ENCODE measurements at places on chromosomes 5 and 9.
A peak's percentile ranks its signal among the peaks of the same experiment; 100 is the strongest.

GRCh38 chr5:96279801-96280542, 153.1 kb downstream of the PCSK1 start:
- DNase-seq: peak; percentile 86

DNA sequence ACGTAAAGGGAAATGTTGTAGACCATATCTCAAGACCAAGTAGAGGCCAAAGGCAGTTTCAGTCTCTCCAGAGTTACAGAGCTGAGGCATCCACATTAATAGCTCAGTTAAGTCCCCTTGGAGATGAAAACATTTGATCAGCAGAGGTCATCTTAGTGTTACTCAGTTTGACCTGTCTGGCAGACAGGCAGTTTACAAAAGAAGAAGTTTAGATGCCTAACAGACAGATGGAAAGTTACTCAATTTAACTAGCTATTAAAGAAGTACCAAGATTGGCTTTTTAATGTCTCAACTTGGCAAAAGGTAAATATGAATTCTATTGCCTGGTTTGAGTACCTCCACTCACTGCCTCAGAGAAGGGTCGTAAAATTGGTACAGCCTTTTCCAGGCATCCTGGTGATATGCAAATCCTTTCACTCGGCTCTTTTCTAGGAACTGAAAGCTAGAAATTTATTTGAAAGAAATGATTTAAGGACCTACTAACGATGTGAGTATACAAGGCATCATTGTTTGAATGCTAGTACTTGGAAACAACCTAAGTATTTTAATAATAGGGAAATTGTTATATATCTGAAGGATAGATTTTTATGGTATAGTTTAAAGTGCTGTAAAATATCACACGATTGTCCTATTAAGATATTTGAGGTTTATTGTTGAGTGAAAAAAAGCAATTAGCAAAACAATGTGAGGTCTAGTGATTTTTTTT, 14.8 kb downstream of the ACO1 start:
- DNase-seq: no peak

- DNase-seq: no peak
Measured at GRCh38 chr5:6403416-6403815, 25.1 kb upstream of the MED10 start.

DNA sequence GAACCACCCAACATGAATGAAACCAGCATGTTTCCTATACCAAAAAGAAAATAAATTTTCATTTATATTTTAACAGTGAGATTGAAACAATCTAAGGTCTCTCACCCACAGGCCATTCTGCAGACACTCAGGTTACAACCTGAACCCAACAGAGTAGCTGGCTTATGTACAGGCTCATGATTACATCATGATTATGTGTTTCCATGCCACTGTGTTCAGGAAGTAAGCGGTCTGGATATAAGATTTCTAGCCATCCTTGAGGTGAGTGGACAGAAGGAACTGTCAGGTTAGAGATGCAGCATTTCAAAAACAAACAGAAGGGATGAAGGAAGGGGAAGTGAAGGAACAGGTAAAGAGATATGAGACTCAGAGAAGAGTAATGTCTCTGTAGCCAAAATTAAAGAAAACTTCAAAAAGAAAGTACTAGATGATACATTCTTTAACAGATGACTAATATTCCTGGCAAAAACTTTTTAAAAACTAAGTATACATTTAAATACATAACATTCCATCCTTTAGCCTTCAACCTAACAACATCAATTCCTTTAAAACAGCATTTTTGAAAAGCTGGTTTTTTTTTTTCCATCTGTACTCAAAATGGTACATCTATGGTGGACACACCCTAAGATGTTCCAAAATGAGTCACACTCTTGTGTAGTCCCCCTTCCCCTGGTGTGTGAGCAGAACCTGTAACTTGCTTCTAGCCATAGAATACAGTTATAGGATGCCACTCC, 119.8 kb downstream of the LPAR1 start:
- DNase-seq: peak; percentile 36

DNA sequence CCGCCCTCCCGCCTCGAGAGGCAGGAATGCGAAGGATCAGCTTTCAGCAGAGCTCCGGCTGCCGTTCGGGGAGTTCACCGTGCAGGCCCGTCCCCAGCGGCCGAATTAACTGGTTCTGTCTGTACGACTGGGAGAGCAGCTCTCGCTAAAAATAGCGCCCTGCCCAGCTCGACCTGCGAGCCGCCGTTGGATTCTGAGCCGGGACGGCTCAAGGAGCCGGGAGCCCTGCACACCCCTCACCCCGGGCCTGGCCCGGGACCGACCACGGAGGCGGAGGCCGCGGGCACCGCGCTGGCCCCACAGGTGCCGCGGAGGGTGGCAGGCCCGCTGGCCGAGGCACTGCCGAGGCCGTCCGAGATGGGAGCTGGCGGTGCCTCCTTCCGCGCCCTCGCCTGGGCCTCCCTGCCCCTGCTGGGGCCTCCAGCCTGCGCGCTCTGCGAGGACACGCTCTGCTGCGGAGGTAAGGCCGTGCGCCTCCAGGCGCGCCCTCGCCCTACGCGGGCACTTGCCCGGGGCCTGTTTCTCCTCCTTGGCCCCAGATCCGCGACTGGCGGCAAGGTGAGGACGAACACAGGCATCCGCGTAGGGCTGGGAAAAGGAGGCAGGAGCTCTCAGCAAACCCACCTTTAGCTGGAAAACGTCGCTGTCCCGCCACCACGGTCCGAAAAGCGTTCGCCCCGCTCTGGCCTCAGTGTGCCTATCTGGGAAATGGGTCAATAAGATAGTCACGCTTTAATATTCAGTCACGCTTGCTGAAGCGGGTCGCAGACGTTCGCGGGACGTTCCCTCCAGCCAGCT, 53.1 kb upstream of the DAB2IP start:
- no peak for DNase-seq

- DNase-seq: peak; percentile 98
Measured at GRCh38 chr5:151686674-151687407, at the start of gene SPARC. TSS of gene SPARC (minus strand) at chr5:151686915. CDS start at chr5:151676188, 10,727 bp downstream.

DNA sequence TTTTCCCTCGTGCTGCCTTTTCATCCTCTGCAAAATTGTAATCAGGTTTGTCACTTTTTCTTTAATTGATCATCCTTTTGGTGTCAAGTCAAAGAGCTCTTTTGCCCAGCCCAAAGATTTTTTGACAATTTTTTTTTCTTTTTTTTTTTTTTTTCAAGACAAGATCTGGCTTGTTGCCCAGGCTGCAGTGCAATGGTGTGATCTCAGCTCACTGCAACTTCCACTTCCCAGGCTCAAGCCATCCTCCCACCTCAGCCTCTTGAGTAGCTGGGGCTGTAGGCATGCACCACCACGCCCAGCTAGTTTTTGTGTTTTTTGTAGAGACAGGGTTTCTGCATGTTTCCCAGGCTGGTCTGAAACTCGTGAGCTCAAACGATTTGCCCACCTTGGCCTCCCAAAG, 36.7 kb downstream of the CDK7 start:
- DNase-seq: peak; percentile 68

DNA sequence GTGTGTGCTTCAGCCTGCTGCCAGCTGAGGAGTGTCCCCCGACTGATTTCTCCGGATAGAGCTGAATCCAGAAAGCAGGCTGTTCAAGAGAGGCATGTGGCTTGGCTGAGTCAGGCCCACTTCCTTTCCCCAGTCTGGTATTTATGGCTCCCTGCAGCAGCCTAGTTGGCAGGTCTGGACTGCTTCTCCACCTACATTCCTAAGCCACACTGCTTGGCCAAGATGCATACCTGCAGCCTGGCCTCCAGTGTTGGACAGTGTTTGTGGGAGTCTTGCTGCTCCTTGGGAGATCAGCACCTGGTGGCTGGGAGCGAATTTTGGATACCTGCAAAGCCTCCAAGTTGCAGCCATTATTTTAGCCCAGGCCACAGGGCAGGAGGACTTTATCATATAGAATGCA, 670.8 kb downstream of the ACTL7B start:
- DNase-seq: peak; percentile 83

- no peak for DNase-seq
Measured at GRCh38 chr9:20528253-20528652, 94.0 kb downstream of the MLLT3 start.

- peak; percentile 42 for DNase-seq
Measured at GRCh38 chr5:99104538-99105132, 175.8 kb upstream of the CHD1 start.

DNA sequence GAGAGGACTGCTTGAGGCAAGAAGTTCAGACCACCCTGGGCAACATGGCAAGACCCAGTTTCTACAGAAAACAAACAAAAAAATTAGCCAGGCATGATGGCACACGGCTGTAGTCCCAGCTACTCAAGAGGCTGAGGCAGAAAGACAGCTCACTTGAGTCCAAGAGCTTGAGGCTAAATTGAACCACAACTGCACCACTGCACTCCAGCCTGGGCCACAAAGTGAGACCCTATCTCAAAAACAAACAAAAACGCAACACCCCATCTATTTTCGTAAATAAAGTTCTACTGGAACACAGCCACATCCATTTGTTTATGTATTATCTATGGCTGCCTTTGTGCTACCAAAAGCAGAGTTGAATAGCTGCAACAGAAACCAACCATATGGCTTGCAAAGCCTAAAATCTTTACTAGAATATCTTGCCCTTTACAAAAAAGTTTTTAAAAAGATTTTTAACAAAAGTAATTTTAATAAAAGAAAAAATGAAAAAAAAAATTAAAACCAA, 67.5 kb downstream of the SETX start:
- DNase-seq: no peak

DNA sequence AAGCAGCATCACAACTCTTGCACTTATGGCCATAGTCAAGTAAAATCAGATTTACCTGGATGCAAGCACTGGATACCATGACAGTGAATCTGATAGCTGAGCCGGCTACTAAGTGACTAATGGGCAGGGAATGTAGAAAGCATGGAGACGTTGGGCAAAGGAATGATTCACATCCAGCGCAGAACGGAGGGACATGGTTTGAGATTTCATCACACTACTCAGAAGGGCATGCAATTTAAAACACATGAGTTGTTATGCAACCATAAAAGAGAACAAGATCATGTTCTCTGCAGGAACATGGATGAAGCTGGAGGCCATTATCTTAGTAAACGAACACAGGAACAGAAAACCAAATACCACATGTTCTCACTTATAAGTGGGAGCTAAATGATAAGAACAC, 169.1 kb upstream of the PIK3R1 start:
- DNase-seq: peak; percentile 96

DNA sequence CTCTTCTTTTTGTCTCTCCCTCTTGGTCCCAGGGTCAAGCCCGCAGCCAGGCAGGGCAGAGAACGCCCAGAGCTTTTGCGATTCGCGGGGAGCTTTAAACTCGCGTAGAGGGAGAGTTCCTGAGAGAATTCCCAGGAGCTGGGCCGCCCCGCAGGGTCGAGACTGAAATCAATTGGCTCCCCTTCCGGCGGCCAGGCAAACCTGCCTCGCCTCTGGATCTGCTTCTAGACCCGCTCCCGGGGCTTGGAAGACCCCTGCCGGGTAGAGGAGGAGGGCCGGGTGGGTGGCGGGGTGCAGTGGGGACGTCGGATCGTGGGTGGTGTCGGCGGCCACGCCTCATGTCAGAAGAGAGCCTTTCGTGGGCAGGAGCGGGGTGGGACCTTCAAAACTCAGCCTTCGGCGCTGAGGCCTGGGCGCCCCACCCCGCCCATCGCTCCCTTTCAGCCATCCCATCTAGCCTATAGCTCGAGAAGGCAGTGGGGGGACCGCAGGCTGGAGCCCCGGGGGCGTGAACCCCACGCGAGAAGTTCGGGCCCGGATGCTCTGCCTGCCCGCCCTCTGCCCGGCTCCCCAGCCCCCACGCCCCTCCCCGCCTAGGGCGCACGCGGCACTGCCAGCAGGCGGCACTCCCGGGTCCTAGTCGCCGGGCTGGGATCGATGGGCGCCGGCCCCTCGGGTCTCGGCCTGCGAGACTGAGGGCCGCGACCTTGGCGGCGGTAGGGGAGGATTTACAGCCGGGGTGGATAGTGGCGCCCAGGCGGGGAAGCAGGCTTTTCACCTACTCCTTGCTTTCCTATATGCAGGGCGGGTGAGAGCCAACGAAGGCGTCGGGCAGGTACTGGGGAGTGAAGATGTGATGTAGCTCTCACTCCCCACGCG, 6.1 kb downstream of the PRDM6 start:
- DNase-seq: no peak

DNA sequence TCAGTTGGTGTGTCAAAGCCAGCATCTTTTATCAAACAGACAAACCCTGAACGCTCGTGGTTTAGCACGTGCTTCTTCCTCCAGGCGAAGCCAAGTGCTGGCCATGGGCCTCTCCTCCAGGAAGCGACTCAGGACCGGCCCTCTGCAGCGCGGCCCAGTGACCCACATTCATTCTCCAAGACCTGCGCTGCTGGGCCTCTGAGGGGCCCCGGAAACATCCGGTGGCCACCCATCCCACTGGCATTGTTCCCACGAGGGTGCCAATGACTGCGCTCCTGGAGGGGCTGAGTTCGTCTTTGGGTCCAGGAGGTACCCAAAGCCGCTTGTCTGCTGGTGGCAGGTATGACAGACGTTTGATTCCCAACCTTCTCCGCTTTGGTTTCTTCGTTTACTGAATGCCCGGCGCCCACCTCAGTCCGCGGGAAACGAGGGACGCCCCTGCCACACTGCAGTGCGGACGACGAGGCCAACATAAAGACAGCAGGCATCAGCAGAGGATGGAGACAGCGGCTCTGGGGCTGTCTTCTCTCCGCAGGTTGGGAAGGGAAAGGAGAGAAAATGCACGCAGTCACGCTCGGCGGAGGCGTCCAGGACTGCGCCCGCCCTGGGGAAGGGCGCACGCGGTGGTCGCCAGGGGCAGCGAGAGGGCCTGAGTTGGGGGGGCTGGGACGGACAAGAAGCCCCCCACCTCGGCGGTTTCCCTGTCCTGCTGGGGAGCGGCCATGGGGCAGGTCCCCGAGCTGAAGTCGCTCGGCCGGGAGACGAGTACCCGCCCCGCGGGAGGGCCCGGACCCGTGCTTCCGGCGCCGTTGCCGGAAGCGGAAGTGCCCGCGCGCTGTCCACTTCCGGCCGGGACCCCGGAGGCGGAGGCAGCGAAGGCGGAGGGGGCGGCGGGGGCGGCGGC, at the start of gene EXOC3:
Gene EXOC3 (plus strand): TSS at position 842 of the 904 bp plus-strand sequence. CDS start 3,030 bp downstream, outside the sequence.
- peak; percentile 70 for DNase-seq
